ENCODE measurements at places on chromosomes 3 and 15.
A peak's percentile ranks its signal among the peaks of the same experiment; 100 is the strongest.

DNA sequence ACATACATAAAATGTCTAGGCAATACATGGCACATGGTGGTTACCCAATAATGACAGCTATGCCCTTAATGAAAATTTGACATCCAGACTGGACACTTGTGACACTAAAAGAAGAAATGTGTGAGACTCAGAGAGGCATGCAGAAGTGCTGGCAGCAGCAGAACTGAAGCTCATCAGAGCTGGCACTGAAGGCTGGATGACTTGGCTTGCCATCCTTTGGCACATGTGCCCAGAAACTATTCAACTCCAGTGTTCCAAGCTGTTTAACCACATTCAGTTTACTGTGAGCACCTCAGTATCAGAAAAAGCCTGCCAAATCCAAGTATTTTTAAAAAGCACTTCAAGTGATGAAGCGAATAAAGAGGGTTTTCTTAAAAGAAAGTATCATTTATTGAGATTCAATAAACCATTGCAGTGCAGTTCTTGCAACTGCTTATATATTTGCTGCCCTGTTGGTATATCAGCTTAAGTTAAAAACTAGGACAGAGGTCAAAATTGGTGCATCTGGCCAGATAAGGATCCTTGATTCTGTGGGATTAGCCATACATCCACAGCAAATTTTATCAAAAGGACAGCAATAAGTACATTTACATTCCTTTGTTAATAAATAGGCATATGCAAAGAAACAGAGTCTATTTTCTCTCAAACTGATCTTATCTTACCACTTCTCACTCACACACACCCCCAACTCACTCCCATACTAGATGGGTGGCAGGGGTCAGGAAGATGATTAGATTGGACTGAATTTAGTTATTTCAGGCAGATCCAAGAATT lies 15.8 kb downstream of the IGSF11 start:
- H3K27ac ChIP-seq, result no peak overlapping the region
- peaks cover 32% of the 10 kb centered on the region for H3K27me3 ChIP-seq
- no peak overlapping the region for H3K4me3 ChIP-seq

DNA sequence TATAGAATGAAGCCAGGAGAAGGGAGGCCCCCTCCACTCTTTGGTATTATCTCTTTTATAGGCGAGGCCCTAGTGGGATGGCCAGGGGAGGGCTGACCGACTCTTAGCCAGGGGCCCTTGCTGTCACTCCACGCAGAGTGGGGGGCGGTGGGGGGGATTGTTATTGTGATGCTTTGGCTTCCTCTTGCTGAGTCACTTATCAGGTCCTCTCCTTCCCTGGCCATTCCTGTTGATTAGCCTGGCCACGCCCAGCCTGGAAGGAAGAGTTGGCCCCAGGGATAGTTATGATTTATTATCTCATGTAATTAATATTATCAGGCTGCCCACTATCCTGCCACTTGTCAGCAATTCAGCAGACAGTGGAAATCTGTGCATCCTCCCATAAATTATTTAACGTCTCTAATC lies 25.5 kb upstream of the SKOR1 start:
- peaks cover 2% of the 10 kb centered on the region for H3K36me3 ChIP-seq
- H3K27me3 ChIP-seq, result no peaks in the 10 kb centered on the region
- DNase-seq, result no peak
- peaks cover 2% of the 10 kb centered on the region for H3K4me1 ChIP-seq

DNA sequence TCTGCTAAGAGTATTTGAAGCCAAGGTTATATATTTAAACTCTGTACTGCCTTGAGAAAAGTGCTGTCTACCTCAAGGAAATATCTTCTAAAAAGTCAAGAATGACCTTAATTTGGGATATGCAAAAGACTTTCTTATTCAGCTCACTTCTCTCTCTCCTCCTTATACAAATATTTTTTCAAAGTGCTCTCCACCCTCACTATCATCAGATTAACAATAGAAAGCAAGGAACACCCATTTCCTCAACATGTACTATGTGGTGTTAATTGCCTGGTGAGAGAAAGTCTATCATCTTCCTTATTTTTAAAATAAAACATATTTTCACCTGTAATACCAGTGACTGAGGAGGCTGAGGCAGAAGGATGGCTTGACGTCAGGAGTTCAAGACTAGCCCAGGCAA lies 44.4 kb upstream of the RSL24D1 start:
- H3K36me3 ChIP-seq, result peaks cover 5% of the 10 kb centered on the region
- no peak overlapping the region for H3K4me3 ChIP-seq
- H3K4me1 ChIP-seq, result peaks cover 22% of the 10 kb centered on the region
- no peaks in the 10 kb centered on the region for H3K27me3 ChIP-seq

GRCh38 chr15:45640616-45641015 lies 5.8 kb downstream of the SQOR start:
- H3K36me3 ChIP-seq, result peaks cover 7% of the 10 kb centered on the region
- H3K27me3 ChIP-seq, result no peaks in the 10 kb centered on the region
- no peak for DNase-seq

DNA sequence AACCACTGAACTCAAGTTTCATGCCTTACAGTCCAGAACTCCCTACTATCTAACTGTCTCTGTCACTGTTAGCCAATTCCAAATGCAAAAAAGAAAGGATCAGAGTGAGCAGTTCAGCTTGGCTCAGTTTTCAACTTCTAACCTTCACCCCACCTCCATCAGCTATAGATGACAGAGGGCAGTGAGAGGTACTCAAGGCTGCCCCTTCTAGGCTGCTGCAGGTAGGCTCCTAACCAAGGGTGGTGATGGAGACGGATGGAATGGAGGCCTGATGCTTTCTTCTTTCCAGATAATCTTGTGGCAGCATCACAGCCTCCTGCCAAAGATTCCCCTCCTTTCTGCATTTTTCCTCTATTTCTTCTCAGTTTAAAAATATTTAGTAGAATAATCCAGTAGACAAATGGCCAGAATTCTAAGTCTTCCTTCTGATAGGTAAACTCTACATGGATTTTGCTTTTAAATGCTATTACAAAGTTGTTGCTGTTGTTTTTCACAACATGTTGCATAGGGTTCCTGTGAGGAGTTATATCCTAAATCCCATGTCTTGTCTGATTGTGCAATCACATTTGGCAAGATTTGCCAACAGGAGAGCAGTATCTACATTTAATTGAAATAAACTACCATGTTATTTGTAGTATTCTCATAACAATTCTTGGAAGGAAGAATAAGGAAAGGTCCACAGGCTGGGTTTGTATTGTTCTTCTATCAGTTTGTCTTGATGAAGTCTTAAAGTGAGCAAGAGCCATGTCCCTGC lies 301.6 kb upstream of the TRIM42 start:
- no peak overlapping the region for H3K27ac ChIP-seq
- no peaks in the 10 kb centered on the region for H3K27me3 ChIP-seq
- H3K36me3 ChIP-seq, result no peaks in the 10 kb centered on the region
- no peak for DNase-seq
- no peak overlapping the region for H3K4me3 ChIP-seq
- no peaks in the 10 kb centered on the region for H3K4me1 ChIP-seq

DNA sequence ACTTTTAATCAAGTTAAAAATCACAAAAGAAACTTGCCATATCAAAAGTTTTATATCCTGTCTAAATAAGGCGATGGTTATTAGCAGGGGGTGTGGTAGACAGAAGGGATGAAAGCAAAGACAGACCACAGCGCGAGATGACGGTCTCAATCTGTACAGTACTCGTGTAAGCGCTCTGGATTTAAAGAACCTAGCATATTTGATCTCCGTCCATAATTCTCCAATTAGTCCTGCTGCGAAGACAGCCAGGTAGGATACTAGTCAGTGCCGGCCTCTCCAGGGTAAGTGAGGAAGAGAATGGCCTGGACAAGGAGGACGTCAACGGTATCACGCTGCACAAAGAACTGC lies 701 bp downstream of the SGO1 start:
- no peaks in the 10 kb centered on the region for H3K4me1 ChIP-seq
- no peaks in the 10 kb centered on the region for H3K36me3 ChIP-seq
- no peak overlapping the region for H3K27ac ChIP-seq
- no peaks in the 10 kb centered on the region for H3K27me3 ChIP-seq

DNA sequence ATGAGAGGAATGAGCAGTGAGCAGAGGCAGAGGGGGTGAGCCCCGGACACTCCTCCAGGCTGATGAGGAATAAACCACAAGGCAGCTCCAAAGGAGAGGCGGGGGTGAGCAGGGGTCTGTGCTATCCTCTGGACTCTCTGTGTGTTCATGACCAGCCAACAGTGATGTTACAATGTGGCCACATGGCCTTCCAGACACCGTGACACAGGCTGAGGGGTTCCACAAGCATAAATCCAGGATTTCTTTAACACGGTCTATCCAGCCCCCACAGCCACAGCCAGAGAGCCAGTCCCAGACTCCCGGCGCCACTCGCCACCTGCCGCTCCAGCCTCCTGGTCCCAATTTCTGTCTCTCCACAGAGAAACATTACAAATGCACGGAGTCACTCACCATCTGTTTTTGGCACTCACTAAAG lies 24.4 kb downstream of the XXYLT1 start:
- DNase-seq, result no peak
- H3K4me3 ChIP-seq, result no peak overlapping the region
- H3K27me3 ChIP-seq, result no peaks in the 10 kb centered on the region

GRCh38 chr3:183295211-183295610 lies 42.2 kb downstream of the B3GNT5 start:
- DNase-seq, result no peak
- H3K4me1 ChIP-seq, result peaks cover 3% of the 10 kb centered on the region
- H3K4me3 ChIP-seq, result no peak overlapping the region
- peaks cover 13% of the 10 kb centered on the region for H3K36me3 ChIP-seq

- H3K4me1 ChIP-seq, result no peaks in the 10 kb centered on the region
- H3K36me3 ChIP-seq, result no peaks in the 10 kb centered on the region
- DNase-seq, result no peak
- no peak overlapping the region for H3K4me3 ChIP-seq
Measured at GRCh38 chr3:145911016-145911415, 250.0 kb downstream of the PLOD2 start.

DNA sequence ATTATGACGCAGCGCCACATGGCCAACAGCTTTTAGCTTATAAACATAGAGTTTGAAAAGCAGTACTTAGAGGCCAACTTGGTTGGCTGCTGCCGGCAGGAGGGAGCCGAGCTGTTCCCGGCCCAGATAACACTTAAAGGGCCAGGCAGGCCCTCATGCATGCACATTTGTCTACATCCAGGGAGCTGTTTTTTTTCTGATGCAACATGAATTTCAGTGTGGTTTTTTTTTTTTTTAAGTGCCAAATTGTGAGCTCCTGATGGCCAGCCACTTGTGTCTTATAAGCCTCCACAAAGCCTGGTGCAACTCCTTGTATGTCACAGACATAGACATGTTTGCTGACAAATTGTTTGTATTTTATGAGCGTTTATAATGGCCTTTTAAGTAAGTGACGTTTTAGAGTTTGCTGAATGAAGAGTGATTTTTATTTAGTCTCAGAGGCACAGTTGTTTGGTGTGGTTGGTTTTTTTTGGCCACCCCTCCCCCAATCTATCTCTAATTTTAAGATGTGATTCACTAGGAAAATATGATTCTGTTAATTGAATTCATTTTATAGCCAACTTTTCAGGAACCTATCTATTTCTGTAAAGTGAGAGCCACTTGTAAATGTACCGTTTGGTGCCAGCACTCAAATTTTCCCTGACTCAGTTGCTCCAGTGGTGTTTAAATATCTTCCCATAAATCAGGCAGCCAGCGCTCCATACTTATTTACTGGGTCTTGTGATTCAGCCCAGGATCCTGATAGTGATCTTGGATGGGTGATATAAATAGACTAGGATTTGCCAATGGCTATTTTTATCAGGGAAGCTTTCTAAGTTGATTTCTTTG lies 134.3 kb downstream of the VGLL4 start:
- H3K27me3 ChIP-seq, result no peaks in the 10 kb centered on the region
- peak overlapping the region; percentile 19 for H3K27ac ChIP-seq
- peaks cover 3% of the 10 kb centered on the region for H3K36me3 ChIP-seq
- peaks cover 4% of the 10 kb centered on the region for H3K4me1 ChIP-seq
- DNase-seq, result no peak

GRCh38 chr15:89144491-89144890 lies 56.2 kb downstream of the ABHD2 start:
- no peaks in the 10 kb centered on the region for H3K27me3 ChIP-seq
- no peak for DNase-seq
- H3K4me3 ChIP-seq, result no peak overlapping the region
- H3K27ac ChIP-seq, result no peak overlapping the region
- H3K36me3 ChIP-seq, result peaks cover 5% of the 10 kb centered on the region

GRCh38 chr15:80183886-80184285 lies 31.1 kb downstream of the FAH start:
- H3K4me3 ChIP-seq, result no peak overlapping the region
- H3K4me1 ChIP-seq, result peaks cover 12% of the 10 kb centered on the region
- no peak overlapping the region for H3K27ac ChIP-seq

GRCh38 chr3:42434777-42435380 lies 24.5 kb upstream of the LYZL4 start:
- peaks cover 2% of the 10 kb centered on the region for H3K36me3 ChIP-seq
- H3K4me3 ChIP-seq, result no peak overlapping the region
- H3K27ac ChIP-seq, result no peak overlapping the region
- DNase-seq, result no peak
- no peaks in the 10 kb centered on the region for H3K4me1 ChIP-seq

DNA sequence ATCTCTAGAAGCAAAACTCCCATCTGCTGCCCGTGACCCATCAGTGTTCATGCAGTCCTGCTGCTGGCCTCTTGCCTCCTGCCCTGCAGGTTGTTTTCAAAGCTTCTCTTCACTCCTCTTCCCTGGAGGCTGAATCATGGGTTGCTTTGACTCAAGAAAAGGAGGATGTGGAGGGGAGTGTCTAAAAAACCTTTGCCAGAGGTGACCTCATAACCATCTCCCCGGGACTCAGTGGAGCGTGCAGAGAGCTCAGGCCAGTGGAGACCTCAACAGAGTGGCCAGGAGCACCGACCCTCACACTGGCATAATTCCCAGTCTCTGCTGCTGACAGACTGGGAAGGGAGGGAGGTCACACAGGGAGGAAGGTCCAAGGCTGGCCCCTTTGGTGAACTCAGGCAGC lies 60.9 kb upstream of the ITGA11 start:
- no peak overlapping the region for H3K4me3 ChIP-seq
- no peak overlapping the region for H3K27ac ChIP-seq
- no peak for DNase-seq
- peaks cover 29% of the 10 kb centered on the region for H3K27me3 ChIP-seq
- H3K4me1 ChIP-seq, result no peaks in the 10 kb centered on the region

- peaks cover 14% of the 10 kb centered on the region for H3K4me1 ChIP-seq
- no peak overlapping the region for H3K4me3 ChIP-seq
- H3K36me3 ChIP-seq, result peaks cover 5% of the 10 kb centered on the region
- DNase-seq, result no peak
- H3K27me3 ChIP-seq, result no peaks in the 10 kb centered on the region
Measured at GRCh38 chr15:65921780-65922179, 52.5 kb downstream of the RAB11A start.

- peaks cover 11% of the 10 kb centered on the region for H3K27me3 ChIP-seq
- no peak overlapping the region for H3K27ac ChIP-seq
- H3K36me3 ChIP-seq, result no peaks in the 10 kb centered on the region
- peaks cover 4% of the 10 kb centered on the region for H3K4me1 ChIP-seq
- H3K4me3 ChIP-seq, result no peak overlapping the region
Measured at GRCh38 chr3:2517500-2518172, 419.0 kb downstream of the CNTN4 start.

GRCh38 chr3:173266441-173266840 lies 125.4 kb upstream of the SPATA16 start:
- peaks cover 4% of the 10 kb centered on the region for H3K27me3 ChIP-seq
- no peak overlapping the region for H3K4me3 ChIP-seq
- no peak for DNase-seq

GRCh38 chr3:172832983-172833382 lies 82.5 kb downstream of the ECT2 start:
- H3K4me1 ChIP-seq, result no peaks in the 10 kb centered on the region
- H3K27me3 ChIP-seq, result peaks cover 14% of the 10 kb centered on the region
- no peaks in the 10 kb centered on the region for H3K36me3 ChIP-seq
- no peak for DNase-seq

GRCh38 chr3:43758592-43759225 lies 68.0 kb downstream of the ABHD5 start:
- H3K4me1 ChIP-seq, result peaks cover 37% of the 10 kb centered on the region
- no peak for DNase-seq
- peaks cover 3% of the 10 kb centered on the region for H3K36me3 ChIP-seq
- H3K4me3 ChIP-seq, result no peak overlapping the region

All from T-helper 17 cell (primary cell).